ENCODE measurements at places on chromosomes 7 and 10.

DNA sequence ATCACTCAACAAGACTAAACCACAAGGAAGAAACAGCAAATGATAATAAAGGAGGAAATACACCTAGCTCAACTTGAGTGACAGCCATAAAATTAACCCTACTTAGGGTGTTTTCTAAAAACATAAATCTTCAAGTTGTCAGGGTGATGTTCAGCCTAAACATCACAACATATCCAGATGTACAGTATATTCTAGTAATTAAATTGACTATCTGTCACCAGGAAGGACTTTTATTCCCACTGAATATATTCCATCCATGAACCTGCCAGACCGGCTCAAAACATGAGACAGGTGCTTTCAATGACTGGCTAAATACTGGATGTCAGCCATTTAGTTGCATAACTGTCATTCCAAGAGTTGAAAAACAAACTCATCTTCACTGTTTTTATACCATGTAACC is 298.1 kb upstream of the NEBL start:
- no peak for DNase-seq

GRCh38 chr7:78039790-78040776 is 241.5 kb downstream of the PHTF2 start:
- peak; percentile 12 for DNase-seq

DNA sequence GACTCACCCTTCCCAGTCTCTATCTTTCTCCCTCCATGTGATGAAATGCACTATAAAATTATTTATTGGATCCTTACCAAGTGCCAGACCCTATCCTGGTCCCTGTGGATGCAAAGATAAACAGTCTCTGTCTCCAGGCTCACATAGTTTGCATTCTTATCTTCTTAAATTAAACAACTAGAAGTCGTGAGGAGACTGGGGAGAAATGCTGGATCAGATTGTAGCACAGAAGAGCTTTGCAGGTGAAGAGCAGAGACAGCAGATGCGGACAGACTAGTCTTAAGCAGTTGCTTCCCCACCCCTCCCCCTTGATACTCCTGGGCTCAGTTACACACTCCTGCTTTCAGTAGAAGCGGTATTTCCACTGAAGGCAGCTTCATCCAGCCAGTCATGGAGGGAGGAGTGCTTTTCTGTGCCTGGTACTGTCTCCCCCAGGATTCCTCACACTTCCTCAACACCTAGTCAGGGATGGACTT is 20.8 kb upstream of the CDK1 start:
- DNase-seq: no peak

DNA sequence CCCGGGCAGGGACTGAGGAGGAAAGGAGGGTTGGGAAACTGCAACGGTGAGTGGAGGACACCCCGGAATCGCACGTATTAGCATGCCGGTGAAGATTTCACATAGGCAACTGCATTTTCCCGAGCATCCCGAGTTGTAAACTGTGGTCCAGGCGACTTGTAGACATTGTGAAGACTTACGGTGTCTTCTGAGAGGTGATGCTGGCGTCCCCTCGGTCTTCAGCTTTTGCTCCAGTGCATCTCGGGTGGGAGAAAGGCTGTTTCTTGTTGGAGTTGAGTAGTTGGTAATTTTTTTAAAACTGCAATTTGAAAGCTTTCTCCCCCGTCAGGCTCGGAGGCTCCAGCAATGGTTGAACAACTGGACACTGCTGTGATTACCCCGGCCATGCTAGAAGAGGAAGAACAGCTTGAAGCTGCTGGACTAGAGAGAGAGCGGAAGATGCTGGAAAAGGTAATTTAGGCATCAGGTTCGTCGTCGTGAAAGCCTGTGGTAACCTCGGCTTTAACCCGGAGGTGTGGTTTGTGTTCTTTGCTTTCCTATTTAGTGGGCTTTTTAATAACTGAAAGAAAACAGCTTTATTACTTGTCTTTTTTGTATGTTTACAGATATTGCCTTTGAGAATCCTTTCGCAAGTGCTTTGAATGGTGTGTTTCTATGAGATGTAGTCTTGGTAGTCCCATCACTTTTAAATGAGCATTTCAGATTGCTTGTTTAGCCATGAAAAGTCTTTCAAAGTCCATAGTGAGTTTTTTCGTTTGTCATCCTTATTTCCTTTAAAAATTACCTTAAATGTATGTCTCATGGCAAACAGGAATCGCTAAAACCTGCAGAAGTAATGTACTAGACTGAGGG is 687 bp downstream of the HELLS start:
- DNase-seq: no peak

DNA sequence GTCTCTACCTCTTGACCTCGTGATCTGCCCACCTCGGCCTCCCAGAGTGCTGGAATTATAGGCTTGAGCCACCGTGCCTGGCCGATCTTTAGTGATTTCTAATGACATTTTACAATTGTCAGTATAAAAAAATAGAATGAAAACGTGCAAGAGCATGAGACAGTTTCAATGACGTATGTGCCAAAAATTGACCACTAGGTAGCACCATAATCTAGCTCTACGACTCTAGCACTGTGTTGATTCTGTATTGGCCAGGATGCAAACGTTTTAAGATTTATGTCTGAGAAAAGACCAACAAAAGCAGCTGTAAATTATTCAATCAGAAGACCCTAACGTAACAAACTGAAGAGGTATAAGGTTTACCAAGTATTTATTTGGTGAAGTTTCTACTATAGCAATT is 25.4 kb upstream of the EXOC6 start:
- DNase-seq: no peak

GRCh38 chr10:51743146-51743545 is 43.8 kb upstream of the CSTF2T start:
- no peak for DNase-seq

GRCh38 chr7:123209786-123210185 is 10.0 kb upstream of the SLC13A1 start:
- DNase-seq: no peak

- DNase-seq: no peak
These were observed 10.6 kb downstream of the LRIT2 start for GRCh38 chr10:84214612-84215235.

DNA sequence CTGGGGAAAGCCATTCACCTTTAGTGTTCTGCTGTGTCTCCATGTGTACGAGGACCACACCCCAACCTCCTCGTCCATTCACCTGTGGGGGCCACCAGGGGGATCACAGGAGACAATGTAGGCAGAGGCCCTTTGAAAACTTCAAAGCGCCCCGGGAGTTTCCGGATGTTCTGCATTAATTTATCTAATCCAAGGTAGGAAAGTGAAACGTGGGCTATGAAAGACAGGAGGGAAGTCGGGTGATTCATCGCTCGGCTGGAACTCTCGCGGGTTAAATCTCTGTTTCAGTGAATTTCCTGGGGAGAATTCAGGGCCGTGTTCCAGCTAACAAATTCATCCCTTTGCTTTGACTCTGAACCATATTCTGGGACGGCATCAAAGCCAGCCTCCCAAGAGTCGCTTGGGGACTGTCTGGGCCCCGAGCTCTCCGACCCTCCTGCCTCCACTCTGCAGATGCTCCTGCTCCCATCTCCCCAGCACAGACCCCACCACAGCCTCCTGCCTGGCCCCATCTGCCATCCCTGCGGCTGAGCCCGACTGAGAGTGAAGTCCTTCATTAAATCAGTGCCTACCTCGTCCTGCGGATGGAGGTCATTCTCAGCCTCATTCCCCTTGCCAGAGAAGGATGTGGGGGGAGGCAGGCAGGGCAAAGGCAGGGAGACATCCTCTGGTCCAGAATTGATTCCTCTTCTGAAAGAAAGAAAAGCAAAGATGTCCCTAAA is 114.1 kb upstream of the CARD11 start:
- no peak for DNase-seq

GRCh38 chr7:30642789-30643188 is 39.5 kb downstream of the CRHR2 start:
- no peak for DNase-seq

DNA sequence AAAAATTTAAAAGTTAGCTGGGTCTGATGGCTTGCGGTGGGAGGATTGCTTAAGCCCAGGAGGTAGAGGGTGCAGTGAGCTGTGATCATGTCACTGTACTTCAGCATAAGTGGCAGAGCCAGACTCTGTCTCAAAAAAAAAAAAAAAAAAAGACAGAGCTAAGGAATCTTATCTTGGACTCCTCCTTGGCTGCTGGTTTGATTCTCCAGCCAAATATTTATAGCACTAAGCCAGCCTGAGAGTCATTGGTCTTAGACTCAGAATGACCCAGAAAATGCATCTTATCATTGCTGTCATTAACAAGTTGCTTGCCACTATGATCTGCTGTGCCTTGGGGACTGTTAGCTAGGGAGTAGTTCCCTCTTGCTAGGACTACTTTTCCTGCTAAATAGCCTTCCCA is 164.7 kb downstream of the GNAT3 start:
- no peak for DNase-seq

- no peak for DNase-seq
These were observed 8.9 kb downstream of the CDK14 start for GRCh38 chr7:90605055-90605454.

- no peak for DNase-seq
These were observed 21.7 kb upstream of the RHOBTB1 start for GRCh38 chr10:60965696-60966095.

DNA sequence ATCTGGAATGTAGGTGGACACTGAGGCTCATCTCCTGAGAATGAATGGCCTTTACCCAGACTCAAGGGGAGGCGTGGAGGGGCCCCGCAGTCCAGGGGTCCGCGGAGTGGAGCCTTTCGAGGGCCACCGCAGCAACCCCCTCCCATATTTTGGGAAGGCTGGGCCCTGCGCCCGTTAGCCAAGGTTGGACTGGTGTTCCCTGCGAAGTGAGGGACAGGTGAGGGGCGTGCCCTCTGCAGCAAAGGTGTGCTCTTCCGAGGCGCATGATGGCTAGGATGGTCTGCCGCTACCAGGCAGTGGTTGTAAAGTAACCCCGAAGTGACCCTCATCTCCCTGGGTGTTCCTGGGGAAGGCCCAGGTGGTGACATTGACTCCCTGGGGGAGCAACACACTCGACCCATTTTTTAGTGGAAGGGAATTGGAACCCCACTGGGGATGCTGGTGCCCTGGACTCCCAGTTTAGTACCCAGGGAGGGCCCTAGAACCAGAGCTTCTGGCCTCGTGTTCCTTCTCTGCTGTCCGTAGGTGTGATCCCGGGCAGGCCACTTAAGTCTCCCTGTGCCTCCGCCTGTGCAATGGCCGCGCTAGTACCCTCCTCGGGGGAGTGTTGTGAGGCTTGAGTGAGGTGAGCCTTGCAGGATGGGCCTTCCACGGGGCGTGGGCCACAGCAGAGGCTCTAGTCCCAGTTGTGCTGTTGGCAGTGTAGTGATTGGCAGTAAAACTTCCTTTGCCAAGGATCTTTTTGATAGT is 779 bp downstream of the FAM241B start:
- no peak for DNase-seq

- no peak for DNase-seq
These were observed 40.0 kb downstream of the NACAD start for GRCh38 chr7:45048748-45049147.

DNA sequence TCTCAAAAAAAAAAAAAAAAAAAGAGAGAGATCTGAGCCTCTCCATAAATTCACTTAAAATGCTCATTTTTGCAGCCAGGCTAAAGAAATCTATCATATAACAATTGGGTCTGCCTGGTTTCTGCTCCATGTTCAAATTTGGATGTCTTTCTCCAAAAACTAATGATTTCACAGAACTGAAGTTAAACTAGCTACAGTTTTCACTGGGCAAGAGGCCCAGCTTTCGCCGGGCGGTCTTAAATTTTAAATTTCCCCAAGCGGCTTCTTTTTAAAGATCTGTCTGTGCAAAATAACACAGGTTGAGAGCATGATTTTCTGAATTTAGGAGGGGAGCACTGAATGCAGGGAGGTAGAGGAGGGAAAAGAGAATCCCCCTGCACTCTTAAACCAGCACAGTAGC is 603.4 kb downstream of the KCNMA1 start:
- no peak for DNase-seq

DNA sequence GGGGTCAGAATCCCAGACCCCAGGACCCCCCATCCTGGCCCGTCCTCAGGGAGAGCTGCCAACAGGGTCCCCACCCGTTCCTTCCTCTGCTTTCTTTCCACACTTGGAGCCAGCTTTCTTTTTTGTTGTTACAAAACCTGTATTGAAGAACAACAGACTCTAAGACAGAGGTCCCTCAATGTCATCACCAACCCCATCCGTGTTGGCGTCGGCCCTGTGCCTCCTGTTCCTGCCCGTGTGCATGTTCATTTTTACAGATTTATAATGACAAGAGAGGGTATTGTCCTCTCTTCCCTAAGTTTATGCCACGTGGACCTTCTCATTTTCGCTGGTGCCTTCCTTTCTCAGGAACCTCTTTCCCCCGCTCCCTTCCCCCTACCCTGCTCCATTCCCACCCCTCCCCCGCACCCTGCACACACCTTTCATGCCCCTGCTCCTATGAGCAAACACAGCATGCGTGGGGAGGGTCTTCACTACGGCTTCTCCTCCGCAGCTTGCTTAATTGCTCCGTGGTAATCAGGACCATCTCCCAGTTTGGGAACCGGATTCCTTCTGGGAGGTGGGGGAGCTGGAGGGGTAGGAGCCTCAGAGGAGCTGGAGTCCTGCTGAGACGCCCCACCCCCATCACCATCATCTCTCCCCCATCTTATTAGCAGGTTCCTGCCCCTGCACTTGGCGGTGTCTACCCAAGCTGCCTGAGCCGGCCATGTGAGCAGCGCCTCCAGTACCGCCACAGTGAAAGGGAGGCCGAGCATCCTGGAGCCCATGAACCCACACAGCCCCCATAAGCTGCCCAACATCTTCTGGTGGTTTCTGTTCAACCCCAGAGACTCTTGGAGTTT is 88.0 kb upstream of the INSIG1 start:
- no peak for DNase-seq

GRCh38 chr10:45514291-45515270 is 140.6 kb downstream of the ALOX5 start:
- DNase-seq: no peak

DNA sequence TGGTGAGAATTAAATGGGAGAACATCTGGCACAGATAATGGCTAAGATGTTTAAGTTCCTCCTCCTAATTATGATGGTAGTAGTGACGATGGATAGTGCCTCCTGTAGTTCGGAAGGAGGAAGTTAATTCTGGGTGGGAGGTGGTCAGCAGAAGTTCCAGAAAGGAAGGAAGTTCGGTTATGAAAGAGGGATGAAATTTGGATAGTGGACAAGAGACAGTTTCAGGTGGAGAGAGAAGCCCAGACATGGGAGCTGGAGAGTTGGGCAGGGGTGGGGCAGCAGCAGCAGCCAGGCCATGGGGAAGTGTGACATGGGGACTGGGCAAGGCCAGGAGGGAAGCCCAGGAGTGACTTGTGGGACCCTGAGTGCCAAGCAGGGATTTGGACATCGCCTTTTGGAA is 99.5 kb downstream of the CCNY start:
- no peak for DNase-seq

GRCh38 chr7:42976371-42976770 is 44.2 kb downstream of the MRPL32 start:
- no peak for DNase-seq

DNA sequence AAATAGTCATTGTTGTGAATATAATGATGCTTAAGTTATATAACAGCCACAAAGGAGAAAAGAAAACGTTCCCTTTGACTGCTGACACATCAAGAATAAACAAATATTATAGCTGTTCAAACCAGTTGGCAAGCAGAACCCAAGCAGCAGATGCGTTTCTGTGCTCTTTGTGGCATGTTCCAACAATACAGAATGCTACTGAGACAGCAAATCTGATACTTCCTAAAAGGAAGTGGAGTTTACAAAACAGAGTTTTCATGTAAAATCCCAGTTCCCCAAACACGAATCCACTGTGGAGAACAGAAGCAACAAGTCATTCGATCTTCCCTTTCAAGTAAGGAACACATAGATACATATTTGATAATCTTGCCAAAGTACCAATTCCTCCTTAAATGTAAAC is 170.9 kb upstream of the ASAH2 start:
- DNase-seq: no peak

- no peak for DNase-seq
These were observed 938 bp upstream of the TCTN3 start for GRCh38 chr10:95694665-95695064.

- no peak for DNase-seq
These were observed 297.4 kb upstream of the NEBL start for GRCh38 chr10:21194510-21194993.
